ENCODE measurements at places on chromosomes 13 and 19.

DNA sequence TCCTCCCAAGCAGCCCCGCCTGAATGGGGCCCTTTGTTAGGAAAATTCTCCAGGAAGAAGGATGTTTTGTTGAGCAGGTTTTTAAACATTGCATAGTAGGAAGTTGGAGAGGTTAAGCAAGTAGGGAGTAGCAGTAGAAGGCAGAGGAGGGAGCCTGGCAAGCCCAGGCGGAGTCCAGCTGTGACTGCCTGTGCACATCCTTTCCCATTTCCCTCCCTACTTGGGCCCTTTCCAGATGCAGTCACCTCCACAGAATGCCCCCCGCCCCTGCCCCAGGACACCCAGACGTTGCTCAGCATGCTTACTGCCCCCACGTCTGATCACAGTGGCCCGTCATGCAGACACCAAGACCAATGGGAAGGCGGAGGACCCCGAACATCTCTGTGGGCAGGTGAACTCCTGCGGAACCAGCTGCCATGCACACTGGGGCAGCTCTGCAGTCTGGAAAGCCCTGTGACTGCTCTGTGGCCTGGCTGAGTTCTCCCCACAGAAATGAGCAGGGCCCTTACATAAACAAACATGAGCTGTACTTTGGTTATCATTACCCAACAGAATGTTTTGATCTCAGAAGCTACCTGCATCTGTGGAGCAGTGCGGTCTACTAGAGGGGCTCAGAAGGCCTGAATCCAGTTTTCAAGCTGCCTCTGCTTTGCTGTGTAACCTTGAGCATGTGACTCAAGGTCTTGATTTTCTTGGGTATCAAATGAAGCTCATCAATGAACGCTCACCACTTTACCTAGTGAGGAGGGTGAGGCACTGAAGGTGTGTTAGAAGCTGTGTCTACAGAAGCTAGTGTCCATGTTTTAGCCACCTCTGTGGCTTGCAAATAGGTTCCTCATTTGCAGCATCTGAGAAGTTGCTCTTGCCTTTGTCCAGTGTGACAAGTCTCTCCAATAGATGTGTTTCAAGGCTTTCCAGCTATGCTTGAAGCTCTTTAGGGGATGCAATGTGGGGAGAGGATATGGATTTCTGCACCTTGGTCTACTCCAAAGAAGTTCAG is 84.2 kb downstream of the TNFRSF19 start:
- DNase-seq: no peak

GRCh38 chr13:76231522-76232167 is 595.5 kb downstream of the LMO7 start:
- DNase-seq: no peak

GRCh38 chr13:39148513-39148961 is 110.3 kb downstream of the NHLRC3 start:
- peak; percentile 22 for DNase-seq

GRCh38 chr13:60001889-60002288 is 161.8 kb downstream of the DIAPH3 start:
- DNase-seq: no peak

DNA sequence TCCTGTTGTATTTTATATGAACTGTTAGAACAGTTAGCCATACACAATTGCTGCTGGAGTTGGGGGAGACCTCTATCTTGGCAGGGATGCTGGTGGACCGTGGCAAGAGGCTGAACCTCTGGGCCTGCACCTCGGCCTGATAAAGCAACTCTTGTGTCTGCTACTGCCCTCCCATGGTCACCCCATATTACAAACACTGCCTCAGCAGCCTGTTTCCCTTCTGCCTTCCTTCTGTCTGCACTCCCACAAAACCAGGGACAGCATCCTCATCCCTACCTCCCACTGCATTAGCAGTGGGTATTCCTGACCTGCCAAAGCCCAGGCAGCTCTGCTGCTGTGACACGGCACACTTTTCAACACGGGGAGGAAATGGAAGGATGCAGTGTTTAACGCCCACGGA is 456.4 kb downstream of the FGF14 start:
- DNase-seq: no peak

DNA sequence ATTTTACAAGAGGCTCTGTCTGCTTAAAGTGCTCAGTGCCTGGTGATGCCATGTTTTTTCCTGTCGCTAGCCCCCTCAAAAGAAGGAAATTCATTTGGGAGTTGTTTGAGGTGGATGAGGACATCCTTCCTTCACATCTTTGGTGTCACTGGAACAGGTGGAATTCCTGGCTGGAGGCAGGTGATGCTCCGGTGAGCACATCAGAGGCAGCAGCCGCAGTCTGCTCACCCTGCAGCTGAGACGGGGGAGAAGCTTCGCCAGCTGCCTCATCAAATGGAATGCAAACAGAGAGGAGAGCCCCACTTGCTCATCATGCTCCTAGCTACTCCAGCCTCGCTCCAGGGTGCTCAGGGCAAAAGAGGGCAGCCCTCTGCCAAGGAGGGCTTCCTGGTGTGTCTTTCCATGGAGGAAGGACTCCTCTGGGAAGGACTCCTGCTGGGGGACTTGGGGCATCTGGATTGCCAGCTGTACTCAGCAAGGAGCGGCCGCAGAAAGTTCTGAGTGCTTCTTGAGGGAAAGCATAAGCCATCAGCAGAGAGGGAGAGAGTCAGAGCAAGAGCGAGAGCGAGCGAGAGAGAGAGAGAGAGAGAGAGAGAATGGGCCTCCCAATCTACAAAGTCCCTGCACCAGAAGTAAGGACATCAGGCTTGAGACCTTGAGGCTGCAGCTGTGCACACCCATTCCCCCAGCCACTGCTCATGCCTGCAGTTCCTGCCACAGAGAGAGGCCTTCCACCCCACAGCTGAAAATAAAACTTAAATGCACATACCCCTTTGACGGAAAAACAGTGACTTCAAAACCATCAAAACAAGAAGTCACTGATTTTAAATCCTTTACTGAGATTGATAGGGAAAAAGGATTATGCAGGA is 74.3 kb upstream of the UBL3 start:
- peak; percentile 20 for DNase-seq

DNA sequence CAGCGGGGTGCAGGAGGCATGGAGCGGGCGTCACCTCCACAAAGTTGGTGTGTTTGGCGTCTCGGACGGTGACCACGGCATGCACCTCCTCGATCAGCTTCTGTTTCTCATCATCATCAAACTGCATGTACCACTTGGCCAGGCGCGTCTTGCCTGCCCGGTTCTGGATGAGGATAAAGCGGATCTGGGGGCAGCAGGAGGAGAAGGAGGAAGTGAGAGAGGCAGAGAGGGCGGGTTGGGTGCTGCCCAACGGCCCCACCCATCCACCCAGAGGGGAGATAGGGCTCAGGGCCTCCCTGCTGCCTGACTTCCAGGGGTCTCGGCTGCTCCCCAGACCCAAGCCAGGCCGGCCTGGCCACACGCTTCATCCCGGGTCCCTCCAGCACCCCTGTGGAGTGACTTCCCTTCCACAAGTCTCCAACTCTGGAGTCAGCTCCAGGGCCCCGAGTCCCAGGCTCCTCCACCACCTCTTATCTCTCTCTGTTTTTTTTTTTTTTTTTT is 4.6 kb downstream of the AP2S1 start:
- DNase-seq: no peak

GRCh38 chr13:34256236-34256635 is 438.3 kb downstream of the RFC3 start:
- DNase-seq: no peak

DNA sequence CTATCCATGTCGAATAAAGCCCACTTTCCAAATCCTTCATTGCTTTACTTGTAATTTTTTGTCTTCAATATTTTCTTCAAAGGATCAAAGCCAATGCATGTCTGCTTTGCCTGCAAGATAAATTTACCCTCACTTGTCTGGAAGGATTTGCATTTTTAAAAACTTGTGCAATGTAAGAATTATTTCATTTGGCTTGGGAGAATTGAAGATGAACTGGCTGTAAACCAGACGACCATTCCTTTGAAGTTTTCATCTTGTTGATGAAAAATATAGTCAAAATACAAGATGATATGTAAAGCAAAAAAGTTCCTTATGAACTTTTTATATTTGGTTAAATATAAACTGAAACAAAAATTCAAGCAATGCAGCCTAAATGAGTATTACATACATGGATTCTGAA is 225.0 kb downstream of the SLITRK1 start:
- DNase-seq: no peak

- DNase-seq: no peak
Measured at GRCh38 chr13:83121896-83122295, 760.4 kb downstream of the SLITRK1 start.

- no peak for DNase-seq
Measured at GRCh38 chr13:96338030-96338429, 248.1 kb downstream of the HS6ST3 start.

DNA sequence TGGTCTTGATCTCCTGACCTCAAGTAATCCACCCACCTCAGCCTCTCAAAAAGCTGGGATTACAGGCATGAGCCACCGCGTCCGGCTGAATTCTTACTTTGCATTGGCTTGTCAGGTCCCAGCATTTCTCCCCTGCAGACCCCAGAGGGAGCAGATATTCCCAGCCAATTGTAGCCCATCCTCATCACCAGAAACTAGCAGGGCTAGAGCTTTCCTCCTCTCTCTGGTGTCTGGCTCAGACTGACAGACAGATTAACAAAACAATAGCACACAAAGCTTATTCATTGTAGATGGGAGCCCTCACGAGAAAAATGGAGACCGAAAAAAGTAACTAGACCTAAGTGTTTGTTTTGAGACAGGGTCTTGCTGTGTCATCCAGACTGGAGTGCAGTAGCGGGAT is 7.5 kb upstream of the MPV17L2 start:
- no peak for DNase-seq

- peak; percentile 81 for DNase-seq
Measured at GRCh38 chr19:38210458-38210987, 13.5 kb downstream of the DPF1 start.

GRCh38 chr13:43297967-43298678 is 274.7 kb downstream of the DNAJC15 start:
- DNase-seq: peak; percentile 46

DNA sequence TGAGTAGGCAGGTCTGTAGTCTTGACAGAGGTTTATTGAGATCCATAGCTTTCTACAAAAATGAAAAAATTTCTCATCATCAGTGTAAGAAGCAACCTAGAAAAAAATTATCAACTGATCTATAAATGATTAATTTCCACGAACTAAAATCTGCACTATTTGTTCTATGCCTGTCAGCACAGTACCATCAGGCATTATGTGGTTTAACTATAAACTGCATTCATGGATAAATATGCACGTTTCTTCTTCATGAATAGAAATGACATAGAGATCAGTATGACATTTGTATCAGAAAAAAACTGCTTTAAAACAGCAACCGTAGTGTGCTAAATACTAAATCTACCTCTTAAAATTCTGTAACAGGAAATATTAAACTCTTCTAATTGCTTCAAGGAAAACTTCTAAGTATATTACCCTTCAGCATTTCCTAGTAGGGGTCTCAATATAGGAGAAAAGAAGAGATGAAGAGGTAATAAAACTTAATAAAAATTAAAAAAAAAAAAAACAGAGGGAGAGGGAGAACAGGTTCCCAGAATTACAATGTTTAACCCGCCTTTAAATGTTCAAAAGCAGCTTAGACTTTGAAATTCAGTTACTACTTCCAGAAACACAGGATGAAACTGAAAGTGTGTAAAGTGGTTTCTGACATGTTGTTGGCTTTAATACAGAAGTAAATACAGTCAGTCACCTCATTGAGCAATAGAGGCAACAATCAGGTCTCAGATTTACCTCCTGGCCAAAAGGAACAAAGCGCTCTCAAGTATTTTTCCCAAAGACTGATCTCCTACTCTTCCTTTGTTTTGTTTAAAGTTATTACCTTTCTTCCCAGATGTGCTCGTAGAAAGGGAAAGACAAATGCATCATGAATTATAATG is 144.4 kb downstream of the DIAPH3 start:
- no peak for DNase-seq

- no peak for DNase-seq
Measured at GRCh38 chr13:46071590-46072249, 19.2 kb upstream of the ZC3H13 start.

DNA sequence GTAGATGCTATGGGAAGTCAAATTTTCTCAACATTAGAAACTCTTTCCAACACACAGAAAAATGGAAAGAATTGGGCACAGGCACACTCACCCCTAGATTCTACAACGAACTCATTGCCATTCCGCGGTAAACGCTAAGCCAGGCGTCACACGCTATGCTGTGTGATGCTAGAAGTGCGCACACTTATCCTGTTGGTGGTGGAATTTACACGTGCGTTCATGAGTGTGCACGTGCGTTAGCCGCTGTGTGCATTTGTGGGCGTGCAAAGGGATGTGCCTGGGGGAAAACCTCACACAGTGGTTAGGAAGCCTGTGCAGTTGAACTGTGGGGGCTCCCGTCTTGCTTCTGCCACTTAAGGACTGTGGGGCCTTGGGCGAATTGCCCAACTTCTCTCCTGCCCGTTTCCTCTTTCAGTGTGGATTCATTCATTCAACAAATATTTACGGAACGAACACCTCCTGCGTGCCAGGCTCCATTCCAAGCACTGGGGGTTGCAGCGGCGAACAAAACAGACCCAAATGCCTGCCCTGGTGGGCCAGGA is 7.7 kb downstream of the NFILZ start:
- DNase-seq: no peak

DNA sequence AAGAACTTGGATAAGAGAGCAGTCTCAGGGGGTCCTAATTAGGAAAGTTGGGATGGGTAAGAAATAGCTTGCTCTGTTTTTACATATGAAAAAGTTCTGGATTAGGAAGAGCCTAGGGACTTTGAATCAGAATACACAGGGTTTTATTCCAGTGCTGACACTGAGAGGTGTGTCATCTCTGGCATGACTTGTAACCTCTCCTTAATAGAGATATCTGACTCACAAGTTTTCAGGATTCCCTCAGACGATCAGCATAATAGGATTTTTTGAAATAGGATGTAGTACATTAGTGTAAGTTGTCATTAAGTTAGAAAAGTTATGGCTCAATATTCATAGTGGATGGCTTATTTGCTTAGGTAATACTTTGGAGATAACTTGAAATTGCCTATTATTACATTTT is 555.2 kb upstream of the MIR17HG start:
- no peak for DNase-seq

DNA sequence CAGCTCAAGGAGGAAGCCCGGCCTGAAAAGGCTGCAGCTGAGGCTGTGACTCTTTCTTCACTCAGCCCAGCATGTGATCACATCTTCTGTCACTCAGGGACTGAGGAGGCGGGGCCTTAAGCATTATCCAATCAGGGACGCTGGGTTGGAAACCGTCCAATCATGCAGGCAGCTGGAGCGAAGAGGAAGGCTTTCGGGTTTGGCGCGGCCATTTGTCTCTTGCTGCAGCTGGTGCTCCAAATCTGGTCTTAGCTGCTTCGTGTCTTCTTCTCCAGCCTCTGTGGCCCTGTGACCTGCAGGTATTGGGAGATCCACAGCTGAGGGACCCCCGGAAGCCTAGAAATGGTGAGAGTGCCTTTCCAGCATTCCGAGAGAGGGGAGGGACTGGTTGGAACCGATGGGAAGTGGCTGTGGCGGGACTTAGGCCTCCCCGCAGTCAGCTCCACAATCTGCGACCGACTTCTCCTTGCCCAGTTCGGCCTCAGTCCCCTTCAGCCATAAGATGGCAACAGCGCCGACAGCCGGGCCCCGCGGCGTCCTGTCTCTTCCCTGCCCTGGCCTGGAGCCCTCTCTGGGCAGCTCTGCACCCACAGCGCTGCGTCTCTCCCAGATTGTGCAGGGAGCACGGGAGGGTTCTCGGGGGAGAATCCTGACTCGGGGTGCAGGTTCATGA is at the start of gene ZNF90:
ZNF90 (plus strand) TSS at position 210 of the 673 bp plus-strand sequence; CDS start at position 343, 133 bp downstream.
- peak; percentile 89 for DNase-seq

- no peak for DNase-seq
Measured at GRCh38 chr13:87999788-88000187, 328.6 kb downstream of the SLITRK5 start.
